ENCODE measurements at places on chromosomes 6 and 20. TPM values are rescaled to one million over a fixed set of nuclear protein-coding genes. Genes with fewer than 3 reads are reported as not detected.

MYT1 gene
- 2.6 TPM for polyA plus RNA-seq

RSPO4 gene
- 0.28 TPM for polyA plus RNA-seq

SCRT2 gene
- polyA plus RNA-seq, result 0.01 TPM

NKX2-2 gene
- 4.1 TPM for polyA plus RNA-seq

ULBP1 gene
- 0.03 TPM for polyA plus RNA-seq

OR2B6 gene
- 0.07 TPM for polyA plus RNA-seq

RSPO3 gene
- polyA plus RNA-seq, result 4.8 TPM

DNA sequence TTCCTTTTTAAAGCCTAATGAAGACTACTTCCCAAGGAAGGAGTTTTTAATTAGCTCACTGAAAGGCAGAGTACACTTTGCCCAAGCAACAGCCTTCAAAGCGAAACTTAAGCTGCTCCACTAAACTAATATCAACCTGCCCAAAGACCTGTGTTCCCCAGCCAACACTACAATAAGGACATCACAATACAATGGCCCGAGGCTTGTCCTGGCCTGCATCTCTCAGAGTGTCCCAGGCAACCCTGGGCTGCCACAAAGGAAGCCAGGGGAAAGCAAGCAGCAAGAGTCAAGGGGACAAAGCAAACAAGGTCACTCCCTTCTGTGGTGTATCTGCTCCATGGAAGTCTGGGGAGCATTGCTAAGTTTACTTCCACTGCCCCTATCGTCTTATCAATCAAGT is 52.3 kb downstream of the PIGU start:
- DNase-seq, result no peak

DNA sequence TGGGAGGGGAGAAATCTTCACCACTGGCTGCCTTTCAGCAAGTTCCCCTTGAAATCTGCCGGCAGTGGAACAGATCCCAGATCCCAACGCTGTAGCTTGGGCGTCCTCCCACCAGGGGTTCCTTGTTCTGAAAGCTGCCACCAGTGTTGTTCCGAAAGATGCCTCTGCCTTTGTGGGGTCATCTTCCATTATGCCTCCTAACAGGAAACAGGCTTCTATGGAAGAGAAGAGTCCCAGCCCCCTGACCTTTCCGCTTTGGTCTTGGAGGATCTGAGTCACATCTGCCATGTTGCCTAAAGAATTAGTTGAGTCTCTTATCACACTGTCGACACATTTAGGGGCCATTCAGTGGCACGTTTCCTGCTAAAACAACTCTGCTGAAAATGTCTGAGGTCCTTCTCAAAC is 57.5 kb upstream of the NFATC2 start:
- no peak for DNase-seq

DNA sequence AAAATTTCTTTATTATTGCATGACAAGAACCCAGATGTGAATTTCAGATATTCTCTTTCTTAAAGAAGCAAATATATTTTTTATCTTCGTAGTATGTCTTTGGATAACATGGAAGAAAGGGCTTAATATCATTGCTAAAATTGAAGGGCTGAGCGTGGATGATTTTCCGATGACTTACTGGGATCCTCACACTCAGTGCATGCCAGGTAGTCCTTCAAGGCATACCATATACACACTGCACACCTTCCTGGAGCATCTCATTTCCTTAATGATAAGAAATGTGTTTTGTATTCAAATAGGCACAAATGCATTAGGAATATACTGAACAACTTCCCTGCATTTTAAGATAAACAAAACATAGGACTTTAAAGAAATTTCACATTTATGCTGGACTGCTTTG is 193.9 kb upstream of the MAP3K7 start:
- no peak for DNase-seq

GRCh38 chr6:80457439-80457933 is 351.0 kb downstream of the BCKDHB start:
- DNase-seq, result no peak

- DNase-seq, result no peak
Measured at GRCh38 chr20:37803438-37804307, 99.3 kb upstream of the VSTM2L start.

- DNase-seq, result no peak
Measured at GRCh38 chr20:52251136-52251700, 59.6 kb upstream of the ZFP64 start.

- peak; percentile 29 for DNase-seq
Measured at GRCh38 chr20:20010639-20011500, 6.3 kb upstream of the NAA20 start.

DNA sequence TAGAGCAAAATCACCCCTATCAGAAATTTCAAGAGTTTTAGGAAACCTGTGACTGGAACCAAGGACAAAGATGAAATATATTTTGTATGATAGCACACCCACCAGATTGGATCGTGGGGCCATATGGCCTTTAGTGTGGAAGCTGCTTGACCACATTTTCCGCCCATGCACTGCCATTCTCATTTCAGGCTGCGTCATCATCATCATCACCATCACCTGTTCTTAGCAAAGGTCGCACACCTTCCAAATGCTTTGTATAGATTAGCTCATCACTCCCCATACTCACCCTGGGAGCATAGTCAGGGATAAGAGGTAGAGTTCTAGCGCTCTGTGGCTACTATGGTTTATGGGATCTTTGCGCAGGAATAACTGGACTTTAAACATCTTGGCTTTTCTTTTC is 185.7 kb downstream of the MTHFD1L start:
- DNase-seq, result no peak

GRCh38 chr6:82419132-82419581 is 55.5 kb downstream of the TPBG start:
- no peak for DNase-seq

GRCh38 chr6:514396-514978 is 122.9 kb downstream of the IRF4 start:
- no peak for DNase-seq

GRCh38 chr6:23006656-23007055 is 437.3 kb downstream of the HDGFL1 start:
- DNase-seq, result no peak

DNA sequence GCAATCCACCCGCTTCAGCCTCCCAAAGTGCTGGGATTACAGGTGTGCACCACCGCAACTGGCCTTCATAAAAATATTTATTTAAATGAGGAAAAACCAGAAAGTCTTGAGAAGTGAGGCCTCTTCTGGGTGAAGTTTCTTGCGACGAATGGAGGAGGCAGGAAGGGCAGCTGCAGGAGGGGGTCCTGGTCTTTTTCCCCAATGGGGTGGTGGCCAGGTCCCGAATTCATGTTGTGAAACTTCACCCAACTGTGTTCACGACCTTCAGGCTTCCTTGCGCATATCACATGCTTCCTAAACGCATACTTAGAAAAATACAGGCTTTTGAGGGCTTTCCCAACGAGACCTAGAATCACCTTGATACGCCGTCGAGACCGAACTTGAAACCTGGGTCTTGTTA is 145.1 kb downstream of the CDH4 start:
- DNase-seq, result no peak

- no peak for DNase-seq
Measured at GRCh38 chr6:169042061-169042460, 211.6 kb downstream of the THBS2 start.

GRCh38 chr6:41042226-41043055 is at the start of gene TSPO2:
TSS of gene TSPO2 (plus strand) at chr6:41042467. CDS start at chr6:41042986, 519 bp downstream.
- no peak for DNase-seq
